ENCODE measurements at places on chromosomes 5 and 9. TPM values are rescaled to one million over a fixed set of nuclear protein-coding genes. Genes with fewer than 3 reads are reported as not detected.

The PNPLA7 gene
- total RNA-seq = 3.5 TPM

The FBP2 gene
- not detected for total RNA-seq

The CD72 gene
- total RNA-seq = 7.6 TPM

The TCF7 gene
- total RNA-seq = 107 TPM

The PCDHA13 gene
- total RNA-seq = not detected

The SNAPC4 gene
- total RNA-seq = 16.2 TPM

The PCDHA11 gene
- not detected for total RNA-seq

The EQTN gene
- total RNA-seq = not detected

The VDAC1 gene
- total RNA-seq = 243 TPM

The SGCD gene
- not detected for total RNA-seq

The NOL8 gene
- total RNA-seq = 67.8 TPM

The LRRC14B gene
- total RNA-seq = not detected

The KIF20A gene
- 33.3 TPM for total RNA-seq

The TMEM161B gene
- 26.7 TPM for total RNA-seq

The PCDHA9 gene
- not detected for total RNA-seq

The TAF1L gene
- total RNA-seq = not detected

The PDE6A gene
- total RNA-seq = not detected

The PCDHGC3 gene
- total RNA-seq = 0.07 TPM

The MOB3B gene
- total RNA-seq = 0.39 TPM

The PJA2 gene
- 53.8 TPM for total RNA-seq

The PPIC gene
- total RNA-seq = not detected

The MELK gene
- total RNA-seq = 39.7 TPM

The KIF3A gene
- total RNA-seq = 41.2 TPM

The GAPVD1 gene
- 57.8 TPM for total RNA-seq

The PCSK5 gene
- total RNA-seq = 7.1 TPM

Measured in T-helper 1 cell treated with Interleukin-12 subunit alpha and Interleukin-12 subunit beta and Interleukin-4 antibody, amounts not matched to agents 30 ng/mL and 1 ng/mL, for 36 hours (primary cell).